ENCODE measurements at places on chromosomes 12 and 14.
A peak's percentile ranks its signal among the peaks of the same experiment; 100 is the strongest.

GRCh38 chr12:47718531-47718930 lies 6.8 kb downstream of the ENDOU start:
- DNase-seq = no peak

DNA sequence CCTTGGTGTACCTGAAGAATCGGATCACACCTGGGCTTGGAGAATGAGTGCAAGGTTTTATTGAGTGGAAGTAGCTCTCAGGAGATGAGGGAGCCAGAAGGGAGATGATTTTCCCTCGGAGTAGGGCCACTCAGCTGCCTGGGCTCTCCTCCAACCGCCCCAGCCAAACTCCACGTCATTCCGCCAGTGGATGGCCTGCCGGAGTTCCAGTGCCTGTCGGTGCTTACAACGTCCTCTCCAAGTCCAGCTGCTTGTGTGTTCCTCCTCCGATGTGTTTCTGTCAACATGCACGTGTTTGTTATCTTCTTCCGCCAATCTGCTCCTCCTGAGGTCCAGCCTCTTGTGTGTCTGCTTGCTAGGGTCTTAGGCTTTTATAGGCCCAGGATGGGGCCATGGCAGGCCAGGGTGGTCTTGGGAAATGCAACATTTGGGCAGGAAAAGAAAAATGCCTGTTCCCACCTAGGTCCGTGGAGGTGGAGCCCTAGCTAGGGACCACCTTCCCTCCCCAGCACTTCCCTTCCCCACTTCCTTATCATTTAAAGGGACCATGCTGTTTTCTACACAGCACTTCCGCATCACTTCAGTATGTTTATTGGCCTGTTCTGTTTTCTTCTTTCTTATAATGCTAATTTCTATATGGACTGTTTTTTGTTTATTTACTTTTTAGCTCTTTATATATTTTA lies 343.2 kb downstream of the PDZRN4 start:
- no peak for DNase-seq

DNA sequence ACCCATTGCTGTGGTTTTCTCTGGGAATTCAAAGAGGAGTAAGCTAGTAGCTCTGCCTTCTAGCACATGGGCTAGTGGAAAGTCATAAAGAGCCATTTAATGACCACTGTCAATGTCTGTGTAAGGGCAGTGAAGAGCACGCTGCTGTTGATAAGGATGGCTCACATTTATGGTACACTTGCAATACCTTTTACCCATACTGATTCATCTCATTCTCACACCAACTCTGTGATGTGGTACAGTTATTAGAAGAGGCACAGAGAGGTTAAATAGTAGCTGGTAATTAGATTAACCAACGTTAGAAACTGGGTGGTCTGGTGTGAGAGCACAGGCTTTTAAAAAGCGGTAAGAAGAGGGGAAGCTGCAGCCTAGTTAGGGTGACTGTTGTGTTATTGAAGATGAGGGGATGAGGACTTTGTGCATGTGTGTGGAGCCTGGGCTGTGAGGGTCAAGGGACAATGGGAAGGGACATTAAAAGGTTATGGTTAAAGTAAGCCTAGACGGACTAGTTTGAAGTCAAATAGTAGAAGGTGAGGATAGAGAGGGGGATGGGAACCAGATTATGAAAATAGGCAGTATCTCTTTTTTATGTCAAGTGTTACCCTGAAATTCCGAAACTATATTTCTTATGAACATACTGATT lies 25.2 kb downstream of the RASSF3 start:
- no peak for DNase-seq

DNA sequence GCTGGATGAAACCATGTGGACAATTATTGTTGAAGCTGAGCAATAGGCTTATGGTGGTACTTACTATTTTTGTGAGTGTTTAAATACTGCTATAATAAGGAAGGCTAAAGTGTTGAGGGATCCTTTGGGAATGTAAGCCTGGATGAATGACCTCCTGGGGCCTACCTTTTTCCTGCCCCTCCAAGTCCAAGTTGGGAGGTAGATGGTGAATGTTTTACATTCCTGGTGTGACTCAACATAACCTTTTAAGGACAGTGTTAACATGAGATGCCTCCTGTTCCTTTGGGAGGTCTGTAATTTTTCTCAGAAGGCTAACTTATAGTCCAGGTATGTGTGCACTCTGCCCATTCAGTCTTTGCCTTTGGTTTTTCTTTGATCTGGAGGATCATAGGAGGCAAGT lies 315.9 kb downstream of the NRXN3 start:
- no peak for DNase-seq

GRCh38 chr14:32027255-32027939 lies 49.7 kb upstream of the ARHGAP5 start:
- DNase-seq = no peak

- peak; percentile 21 for DNase-seq
These were observed 498 bp downstream of the PIANP start for GRCh38 chr12:6699989-6700645.

DNA sequence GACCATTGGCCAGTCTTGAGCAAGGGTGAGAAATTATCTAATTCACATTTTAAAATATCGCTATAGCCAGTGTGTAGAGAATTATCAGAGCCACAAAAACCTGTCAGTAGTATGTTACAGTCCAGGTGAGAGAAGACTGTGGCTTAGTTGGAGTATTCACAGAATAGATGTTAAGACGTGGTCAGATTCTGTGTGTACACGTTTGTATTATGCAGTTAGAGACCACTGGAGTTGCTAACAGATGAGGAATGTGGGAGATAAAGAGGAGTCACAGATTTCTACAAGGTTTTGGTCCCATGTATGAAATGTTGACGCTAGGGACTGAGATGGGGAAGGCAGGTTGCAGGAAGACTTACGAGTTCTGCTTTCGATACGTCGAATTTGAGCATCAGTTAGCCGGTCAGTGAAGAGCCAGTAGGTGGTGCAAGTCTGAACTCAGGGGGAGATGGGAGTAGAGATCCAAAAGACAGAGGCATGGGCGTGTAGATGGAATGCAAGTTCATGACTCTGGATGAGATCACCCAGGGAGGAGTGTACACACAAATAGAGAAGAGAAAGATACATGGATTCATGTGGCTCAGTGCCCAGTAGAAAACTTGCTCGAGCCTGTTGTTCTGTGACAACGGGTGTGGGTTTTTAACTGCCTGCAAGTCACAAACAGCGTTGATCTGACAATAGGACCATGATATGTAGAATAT lies 114.8 kb upstream of the FLRT2 start:
- no peak for DNase-seq

- no peak for DNase-seq
These were observed 94.7 kb upstream of the OR4E1 start for GRCh38 chr14:21768116-21768874.

GRCh38 chr12:93762912-93763553 lies 85.9 kb downstream of the CRADD start:
- no peak for DNase-seq

DNA sequence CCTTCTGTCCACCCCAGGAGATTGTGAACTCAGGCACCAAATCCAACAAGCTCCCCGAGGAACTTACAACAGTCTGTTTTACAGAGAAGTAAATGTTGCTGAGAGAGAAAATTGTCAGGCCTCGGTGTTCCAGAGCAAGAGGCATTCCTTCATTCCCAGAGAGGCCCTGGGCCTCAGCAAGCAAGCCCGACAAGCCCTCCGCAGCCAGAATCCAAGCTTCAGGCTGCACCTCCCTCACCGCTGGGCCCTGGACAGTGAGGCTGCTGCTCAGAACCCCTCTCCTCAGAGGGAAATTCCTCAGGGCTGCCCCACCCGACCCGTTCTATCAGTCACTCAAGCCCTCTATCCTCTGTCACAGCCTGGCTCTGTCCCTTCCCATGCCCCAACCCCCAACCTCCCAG lies 56.4 kb downstream of the ZFP36L1 start:
- DNase-seq = no peak

GRCh38 chr12:3728686-3729085 lies 24.2 kb downstream of the CRACR2A start:
- no peak for DNase-seq

GRCh38 chr12:15220915-15221885 lies at the start of gene RERG:
Gene RERG, minus strand, starts transcription at chr12:15221417. Its CDS starts 3,928 bp downstream, at chr12:15217489.
- peak; percentile 68 for DNase-seq

DNA sequence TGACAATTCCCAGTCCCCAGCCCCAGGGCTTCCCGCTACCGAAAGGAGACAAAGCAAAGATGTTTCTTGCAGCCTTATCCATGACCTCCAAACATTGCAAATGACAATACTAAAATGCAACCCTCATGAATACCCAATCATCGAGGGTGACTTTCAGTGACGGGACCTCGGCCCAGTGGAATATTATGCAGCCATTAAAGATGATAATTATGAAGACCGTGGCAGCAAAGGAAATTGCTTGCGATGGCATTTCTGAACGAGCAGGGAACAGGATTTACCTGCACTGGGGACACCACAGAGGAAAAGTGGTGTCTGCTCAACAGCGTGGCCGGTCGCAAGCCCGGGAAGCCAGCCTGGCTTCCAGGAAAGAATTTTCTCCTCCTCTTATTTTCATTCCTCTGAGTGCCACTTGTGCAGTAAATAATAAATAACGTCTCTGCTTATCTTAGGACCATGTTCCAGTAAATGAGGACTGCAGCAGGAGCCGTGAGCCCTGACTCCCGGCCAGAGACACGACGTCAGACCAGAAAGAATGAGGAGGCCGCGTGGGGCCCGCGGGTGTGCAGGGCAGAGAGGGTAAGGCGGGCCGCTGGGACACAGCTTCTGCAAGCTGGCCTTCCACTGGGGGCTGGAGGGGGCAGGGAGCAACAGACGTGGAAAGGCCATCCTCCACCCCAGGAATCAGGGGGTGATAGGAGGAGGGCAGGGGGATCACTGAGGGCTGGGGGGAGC lies 6.6 kb downstream of the C14orf180 start:
- DNase-seq = no peak

- no peak for DNase-seq
These were observed 433.0 kb downstream of the LRIG3 start for GRCh38 chr12:58487255-58487654.

DNA sequence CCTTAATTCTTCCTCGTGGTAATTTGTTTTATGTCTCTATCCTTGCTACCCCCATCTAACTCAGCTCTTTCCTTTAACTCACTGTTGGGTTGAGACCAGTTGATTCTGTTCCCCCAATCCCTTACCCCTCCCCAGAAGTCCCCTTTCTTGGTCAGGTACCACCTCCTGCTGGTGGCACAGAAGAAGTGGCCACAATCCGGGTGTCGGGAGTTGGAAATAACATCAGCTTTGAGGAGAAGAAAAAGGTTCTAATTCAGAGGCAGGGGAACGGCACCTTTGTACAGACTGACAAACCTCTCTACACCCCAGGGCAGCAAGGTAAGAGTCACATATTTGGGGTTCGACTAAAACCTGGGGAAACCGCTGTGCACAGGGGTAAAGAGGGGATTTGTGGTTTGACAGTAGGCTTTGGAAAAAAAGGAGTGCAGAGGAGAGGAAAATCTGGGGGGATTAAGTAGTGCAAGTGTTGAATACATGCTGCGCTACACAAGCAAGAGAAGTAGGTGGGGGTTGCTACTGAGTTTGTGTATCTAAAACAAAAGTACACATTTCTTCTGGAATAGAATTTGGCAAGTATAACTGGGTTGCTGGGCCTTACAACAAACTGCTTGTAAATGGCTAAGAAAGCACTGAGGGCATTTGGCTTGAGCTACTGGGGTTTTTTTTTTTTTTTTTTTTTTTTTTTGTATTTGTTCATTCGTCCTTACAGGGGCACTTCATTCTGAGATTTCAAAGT lies 1.3 kb downstream of the A2ML1 start:
- DNase-seq = peak; percentile 1

DNA sequence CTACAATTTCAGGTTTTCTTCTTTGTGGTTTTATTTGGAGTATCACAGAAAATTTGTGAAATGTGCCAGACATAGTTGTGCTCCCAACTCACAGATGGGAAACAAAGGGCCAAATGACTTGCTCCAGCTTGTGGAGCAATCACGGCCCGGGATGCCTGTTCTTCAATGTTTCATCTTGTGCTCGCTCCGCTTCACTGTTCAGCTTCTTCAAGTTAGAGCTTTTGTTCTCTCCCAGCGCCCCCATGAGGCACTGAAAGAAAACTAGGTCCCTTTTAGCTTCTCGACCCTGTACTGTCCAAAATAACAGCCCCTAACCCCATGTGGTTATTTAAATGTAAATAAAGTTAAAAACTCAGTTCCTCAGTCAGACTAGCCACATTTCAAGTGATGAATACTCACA lies 187.9 kb upstream of the STXBP6 start:
- no peak for DNase-seq

DNA sequence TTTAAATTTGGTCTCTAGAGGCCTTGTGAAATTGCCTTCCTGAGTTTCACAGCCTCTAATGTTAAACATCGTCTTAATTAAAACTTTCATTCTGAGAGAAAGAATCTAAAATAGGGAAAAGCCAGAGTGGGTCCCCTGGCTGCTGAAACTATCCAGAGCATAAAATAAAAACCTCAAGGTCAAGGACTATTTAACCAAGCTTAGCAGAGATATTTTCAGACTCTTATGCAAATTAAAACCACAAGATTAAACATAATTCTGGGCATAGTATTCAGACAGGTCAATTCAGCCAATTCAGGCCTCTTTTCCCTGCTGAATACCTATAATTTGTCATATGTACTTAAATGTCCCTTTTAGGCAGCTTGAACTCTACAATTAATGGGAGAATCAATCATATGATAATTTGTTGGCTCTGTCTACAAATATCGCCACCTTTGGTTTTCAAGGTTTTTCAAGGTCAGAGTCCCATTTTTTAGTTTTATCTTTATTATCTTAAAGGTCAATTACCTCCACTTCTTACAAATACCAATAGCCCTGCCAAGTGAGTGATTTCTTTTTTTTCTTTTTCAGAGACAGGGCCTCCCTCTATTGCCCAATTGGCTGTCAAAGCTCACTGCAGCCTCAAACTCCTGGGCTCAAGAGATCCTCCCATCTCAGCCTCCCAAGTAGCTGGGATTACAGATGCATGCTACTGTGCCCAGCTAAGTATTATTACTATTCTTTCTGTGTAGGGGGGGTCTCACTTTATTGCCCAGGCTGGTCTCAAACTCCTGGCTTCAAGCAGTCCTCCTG lies 257.1 kb downstream of the PHLDA1 start:
- no peak for DNase-seq

GRCh38 chr14:94548999-94549985 lies 11.9 kb upstream of the SERPINA4 start:
- DNase-seq = peak; percentile 43

- no peak for DNase-seq
These were observed 86.8 kb downstream of the RFLNA start for GRCh38 chr12:124381456-124382296.

DNA sequence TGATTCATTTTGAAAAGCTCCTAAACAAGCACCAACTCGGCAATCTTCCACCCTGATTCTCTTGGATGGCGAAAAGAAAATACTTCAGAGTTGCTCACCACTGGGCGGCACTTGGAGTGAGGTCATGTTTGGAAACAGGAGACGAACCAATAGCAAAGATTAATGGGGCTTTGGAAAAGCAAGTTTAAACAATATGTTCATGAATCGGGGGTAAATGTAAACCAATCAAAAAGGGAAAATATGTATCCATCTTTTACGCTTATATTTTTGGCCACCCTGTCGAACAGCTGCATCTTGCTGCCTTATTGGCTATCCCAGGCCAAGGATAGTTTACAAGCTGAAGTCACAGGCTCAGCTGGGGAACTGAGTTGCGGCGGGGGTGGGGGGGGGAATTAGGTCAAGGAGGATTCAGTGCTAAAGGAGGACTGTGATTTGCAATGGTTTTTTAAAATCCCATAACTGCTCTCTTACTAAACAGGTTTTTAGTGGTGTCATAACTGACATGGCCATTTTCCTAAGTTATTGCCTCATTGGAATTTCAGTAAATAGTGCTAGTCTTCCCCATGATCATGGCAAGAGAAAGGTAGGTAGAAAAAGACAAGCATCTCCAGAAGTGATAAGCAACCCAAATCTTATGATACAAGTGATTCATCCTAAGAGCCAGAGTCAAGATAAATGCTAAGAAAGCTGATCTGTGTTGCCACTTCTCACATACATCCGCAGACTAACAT lies 210.6 kb downstream of the PHLDA1 start:
- no peak for DNase-seq

Data from activated CD4-positive, alpha-beta T cell treated with anti-CD3 and anti-CD28 coated beads for 4 hours (primary cell).